ENCODE measurements at places on chromosomes 12 and 14. TPM values are rescaled to one million over a fixed set of nuclear protein-coding genes. Genes with fewer than 3 reads are reported as not detected.

Gene OTUB2
- total RNA-seq: 0.13 TPM

Gene GTF2A1
- total RNA-seq: 32.7 TPM

Gene HSPB8
- not detected for total RNA-seq

Gene ERP29
- 74.9 TPM for total RNA-seq

Gene BCAT1
- total RNA-seq: 1.3 TPM

DNA sequence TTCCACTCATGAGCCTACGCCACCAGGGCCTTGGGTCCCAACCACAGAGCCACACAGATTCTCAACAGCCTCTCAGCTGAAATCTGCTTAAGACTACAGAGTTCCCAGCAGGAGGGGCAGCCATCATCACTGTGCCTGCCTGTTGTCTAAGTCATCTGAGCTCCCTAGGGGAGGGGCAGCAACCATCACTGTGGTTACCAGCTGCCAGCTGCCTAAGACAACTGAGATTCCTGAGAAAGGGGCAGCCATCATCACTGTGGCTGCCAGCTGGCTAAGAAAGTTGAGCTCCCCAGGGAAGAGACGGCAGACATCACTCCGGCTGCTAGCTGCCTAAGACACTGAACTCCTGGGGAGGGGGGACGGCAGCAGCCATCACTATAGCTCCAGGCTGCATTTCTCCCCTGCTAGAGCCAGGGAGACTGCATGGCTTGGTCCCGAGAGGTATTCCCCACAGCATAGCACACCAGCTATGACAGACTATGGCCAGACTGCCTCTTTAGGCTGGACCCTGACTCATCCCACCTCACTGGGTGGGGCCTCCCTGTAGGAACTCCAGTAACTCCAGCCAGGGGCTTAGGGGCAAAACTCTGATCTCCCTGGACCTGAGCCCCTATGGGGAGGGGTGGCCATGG lies 37.2 kb upstream of the C14orf132 start:
- H3K27me3 ChIP-seq: no peaks in the 10 kb centered on the region
- H3K4me1 ChIP-seq: no peaks in the 10 kb centered on the region
- no peaks in the 10 kb centered on the region for H3K36me3 ChIP-seq
- DNase-seq: no peak
- H3K4me3 ChIP-seq: no peak overlapping the region

- no peak for DNase-seq
- no peaks in the 10 kb centered on the region for H3K4me1 ChIP-seq
- H3K27me3 ChIP-seq: no peaks in the 10 kb centered on the region
- H3K36me3 ChIP-seq: no peaks in the 10 kb centered on the region
These were observed 782.5 kb downstream of the C12orf50 start for GRCh38 chr12:87246726-87247125.

DNA sequence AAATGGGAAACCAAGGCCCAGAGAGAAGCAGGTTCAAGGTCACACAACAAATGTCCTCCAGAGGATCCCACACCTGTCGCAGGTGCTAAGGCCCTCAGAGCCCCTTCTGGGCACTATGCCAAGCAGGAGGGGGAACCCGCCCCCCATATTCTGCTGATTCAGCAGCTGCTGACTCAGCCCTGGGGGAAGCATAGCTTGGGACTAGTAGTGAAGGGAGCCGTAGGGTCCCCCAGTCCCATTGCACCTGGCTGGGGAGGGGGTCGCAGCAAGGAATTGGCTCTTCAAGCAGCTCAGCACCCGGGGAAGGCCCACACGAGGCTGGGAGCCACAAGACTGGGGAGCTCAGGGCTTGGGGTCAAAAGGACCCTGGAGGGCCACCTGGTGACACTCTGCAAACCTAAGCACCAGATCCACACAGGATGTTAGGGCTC lies 1.0 kb downstream of the RASAL1 start:
- no peak overlapping the region for H3K27ac ChIP-seq
- no peaks in the 10 kb centered on the region for H3K36me3 ChIP-seq
- peaks cover 5% of the 10 kb centered on the region for H3K27me3 ChIP-seq
- DNase-seq: no peak
- H3K4me3 ChIP-seq: no peak overlapping the region
- peaks cover 16% of the 10 kb centered on the region for H3K4me1 ChIP-seq

Data from natural killer cell (primary cell).